Heart left ventricle (tissue), 16 donors: ENCODE measurements at places on chromosomes 11 and 22.

DNA sequence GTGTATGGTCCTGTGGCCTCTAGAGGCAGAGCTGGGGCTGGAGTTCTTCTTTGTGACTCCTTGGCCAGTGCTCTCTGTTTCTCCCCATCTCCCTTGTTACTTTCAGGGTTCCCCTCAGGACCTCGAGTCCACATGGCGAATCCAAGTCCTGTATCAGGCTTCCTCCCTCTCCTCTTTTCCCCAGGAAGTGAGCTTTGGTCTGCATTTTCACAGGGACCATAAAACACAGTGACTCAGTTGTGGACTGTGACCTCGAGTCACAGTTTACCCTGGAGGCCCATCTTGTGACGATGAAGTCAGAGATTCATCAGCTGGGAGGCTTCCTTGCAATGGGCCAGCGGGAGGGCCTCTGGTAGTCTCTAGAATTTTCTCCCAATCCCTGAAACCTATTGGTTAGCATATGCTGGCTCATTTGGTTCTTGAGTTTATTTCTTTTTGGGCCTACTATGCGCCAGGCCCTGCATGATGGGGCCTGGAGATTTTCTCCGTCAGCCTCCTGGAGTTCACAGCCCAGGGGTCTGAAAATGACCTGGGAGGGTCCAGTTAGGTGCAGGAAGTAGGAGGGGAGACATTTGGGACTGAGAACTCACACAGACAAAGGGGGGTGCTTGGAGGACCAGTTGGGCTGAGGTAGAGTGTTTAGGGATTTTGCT is 100.8 kb downstream of the KIAA1671 start:
- H3K36me3 ChIP-seq = peaks cover 5% of the 10 kb centered on the region
- H3K27me3 ChIP-seq = no peaks in the 10 kb centered on the region
- H3K4me1 ChIP-seq = peaks cover 13% of the 10 kb centered on the region

DNA sequence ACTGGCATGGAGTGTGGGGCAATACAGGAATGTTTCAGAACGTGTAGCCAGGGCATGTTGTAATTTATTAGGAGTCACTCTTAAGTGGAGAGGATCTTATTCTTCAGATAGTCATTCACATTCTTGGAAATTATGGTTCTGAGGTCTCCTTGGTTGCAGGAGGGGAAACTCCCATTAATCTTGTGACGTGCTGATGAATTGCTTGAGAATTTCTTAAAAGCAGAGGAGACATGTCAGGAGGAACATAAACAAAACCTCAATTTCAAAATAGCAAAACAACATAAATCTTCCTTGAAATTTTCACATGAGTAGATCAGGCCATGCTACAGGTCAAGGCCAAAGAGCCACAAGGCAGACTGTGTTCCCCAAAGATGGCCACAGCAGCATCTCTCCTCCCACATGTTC is 50.4 kb downstream of the ADM start:
- H3K4me1 ChIP-seq = peaks cover 8% of the 10 kb centered on the region
- DNase-seq = no peak
- no peak overlapping the region for H3K4me3 ChIP-seq
- no peaks in the 10 kb centered on the region for H3K27me3 ChIP-seq
- no peak overlapping the region for H3K27ac ChIP-seq

- H3K27me3 ChIP-seq = peaks cover 13% of the 10 kb centered on the region
- no peaks in the 10 kb centered on the region for H3K4me1 ChIP-seq
- H3K4me3 ChIP-seq = no peak overlapping the region
- H3K27ac ChIP-seq = no peak overlapping the region
- H3K36me3 ChIP-seq = no peaks in the 10 kb centered on the region
Observed at GRCh38 chr11:69683764-69684333, 8.7 kb upstream of the LTO1 start.

DNA sequence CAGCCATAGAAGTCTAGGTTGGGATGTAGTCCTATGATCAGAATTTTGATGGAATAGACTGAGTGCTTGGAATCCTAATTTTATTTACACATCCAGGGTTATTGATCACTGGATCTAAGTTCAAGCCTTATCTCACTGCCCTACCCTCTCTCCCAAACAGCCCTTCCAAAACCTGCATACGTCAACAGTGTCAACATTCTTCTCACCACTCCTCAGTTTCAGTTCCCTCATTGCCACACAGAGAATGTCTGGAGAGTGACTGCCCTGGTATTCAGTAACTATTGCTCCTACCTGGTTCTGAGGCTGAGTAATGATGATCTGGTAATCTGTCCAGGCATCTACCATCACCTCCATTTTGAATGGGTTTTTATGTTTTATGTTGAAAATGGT is 60.0 kb downstream of the GLYATL1 start:
- no peak overlapping the region for H3K27ac ChIP-seq
- no peak overlapping the region for H3K4me3 ChIP-seq
- no peaks in the 10 kb centered on the region for H3K27me3 ChIP-seq
- no peaks in the 10 kb centered on the region for H3K36me3 ChIP-seq
- DNase-seq = no peak
- no peaks in the 10 kb centered on the region for H3K4me1 ChIP-seq

DNA sequence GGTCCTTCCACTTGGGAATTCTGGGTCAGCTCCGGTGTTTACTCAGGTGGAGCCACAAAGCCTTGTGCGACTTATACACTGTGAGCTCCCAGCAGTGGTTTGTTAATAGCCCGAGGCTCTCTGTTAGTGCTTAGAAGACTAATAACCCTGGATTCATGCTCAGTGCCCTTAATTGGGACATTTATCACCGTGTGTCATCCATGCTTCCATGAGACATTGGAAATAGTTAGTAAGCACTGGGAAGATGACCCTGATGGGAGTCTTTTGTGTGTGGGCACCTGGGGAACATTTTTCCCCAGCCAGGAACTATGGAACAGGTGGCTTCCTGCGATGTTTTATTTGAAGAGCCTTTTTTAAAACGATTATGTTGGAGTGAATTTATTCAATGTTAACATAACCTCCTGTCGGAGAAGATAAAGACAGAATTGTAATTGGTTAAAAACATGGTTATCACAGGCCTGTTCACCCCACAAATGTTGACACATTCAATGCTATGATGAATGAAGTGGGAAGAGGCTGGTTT is 188.9 kb downstream of the MYO18B start:
- H3K27ac ChIP-seq = no peak overlapping the region
- no peaks in the 10 kb centered on the region for H3K36me3 ChIP-seq
- no peaks in the 10 kb centered on the region for H3K27me3 ChIP-seq
- no peaks in the 10 kb centered on the region for H3K4me1 ChIP-seq

DNA sequence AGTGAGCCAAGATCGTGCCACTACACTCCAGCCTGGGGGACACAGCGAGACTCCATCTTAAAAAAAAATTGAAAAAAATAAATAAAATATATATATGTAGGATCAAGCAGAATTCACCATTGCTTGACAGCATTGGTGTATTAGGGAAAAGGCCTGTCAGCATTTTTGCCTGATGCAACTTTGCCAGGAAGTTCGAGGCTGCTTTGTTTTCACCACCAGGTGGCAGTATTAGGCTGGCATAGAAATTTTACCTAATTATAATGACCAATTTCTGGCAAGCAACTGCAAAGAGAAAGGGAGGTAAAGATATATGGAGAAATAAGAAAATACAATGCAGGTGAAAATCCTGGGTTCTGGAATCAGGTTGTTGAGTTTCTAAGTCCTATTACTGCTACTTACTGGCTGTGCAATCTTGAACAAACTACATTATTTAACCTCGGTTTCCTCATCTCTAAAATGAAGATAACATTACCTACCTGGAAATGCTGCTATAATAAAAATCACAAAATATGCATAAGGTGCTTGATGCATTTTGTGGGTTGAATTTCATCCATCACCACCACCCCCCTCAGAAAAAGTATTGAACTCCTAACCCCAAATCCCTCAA is 24.7 kb downstream of the LAYN start:
- peak; percentile 52 for DNase-seq
- peaks cover 12% of the 10 kb centered on the region for H3K4me1 ChIP-seq
- H3K36me3 ChIP-seq = no peaks in the 10 kb centered on the region
- no peak overlapping the region for H3K27ac ChIP-seq
- H3K4me3 ChIP-seq = no peak overlapping the region

DNA sequence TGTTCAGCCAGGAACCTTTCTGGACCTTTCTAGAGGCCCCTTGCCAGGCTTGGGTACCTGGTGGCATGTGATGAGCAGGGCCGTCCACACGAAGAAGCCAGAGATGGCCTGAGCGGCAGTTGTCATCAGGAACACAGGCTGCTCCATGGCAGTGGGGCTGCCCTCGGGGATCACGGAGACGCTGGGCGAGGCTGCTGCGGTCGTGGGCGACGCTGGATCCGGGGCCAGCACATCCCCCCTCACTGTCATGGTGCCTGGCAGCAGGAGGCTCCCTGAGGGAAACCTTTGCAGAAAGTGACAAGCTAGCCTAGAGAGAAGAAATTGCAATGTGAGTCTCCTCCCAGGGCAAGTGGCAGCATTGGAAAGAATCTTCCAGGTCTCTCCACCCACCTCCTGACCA is 25.1 kb downstream of the TMEM184B start:
- DNase-seq = no peak
- peak overlapping the region; percentile 55 for H3K27ac ChIP-seq
- no peak overlapping the region for H3K4me3 ChIP-seq
- H3K27me3 ChIP-seq = no peaks in the 10 kb centered on the region
- peaks cover 15% of the 10 kb centered on the region for H3K4me1 ChIP-seq

DNA sequence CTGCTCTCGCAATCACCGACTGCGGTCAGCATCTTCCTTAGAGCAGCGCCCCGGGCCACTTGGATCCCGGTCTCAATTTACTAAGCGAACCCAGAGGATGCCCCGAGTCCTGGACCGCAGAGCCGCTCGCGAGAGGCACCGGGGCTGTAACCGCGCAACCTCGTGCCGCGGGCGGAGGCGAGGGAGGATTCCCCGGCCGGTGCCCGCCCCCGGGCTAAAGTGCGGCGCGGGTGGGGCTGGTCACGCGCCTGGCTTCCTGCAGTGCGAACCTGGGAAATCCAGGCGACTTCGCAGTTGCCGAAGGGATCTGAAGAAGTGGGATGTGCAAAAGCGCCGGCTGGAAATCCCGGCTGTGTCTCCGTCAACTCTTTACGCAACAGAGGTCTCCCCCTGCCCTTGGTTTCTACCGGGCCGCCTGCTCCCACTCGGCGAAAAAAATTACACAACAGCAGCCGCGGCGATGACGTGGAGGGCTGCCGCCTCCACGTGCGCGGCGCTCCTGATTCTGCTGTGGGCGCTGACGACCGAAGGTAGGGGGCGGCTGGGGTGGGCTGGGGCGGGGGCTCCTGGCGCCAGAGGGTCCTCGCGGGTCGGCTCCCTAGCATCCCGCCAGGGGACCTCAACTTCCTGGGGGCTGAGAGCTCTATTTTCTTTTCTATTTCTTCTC is at the start of gene NCR3LG1:
NCR3LG1 (plus strand) TSS at position 291 of the 667 bp plus-strand sequence; CDS start at position 461, 170 bp downstream.
- peak within 1 kb of the TSS; percentile 73 for H3K4me3 ChIP-seq
- DNase-seq = peak; percentile 50
- H3K36me3 ChIP-seq = no peaks in the 10 kb centered on the region

DNA sequence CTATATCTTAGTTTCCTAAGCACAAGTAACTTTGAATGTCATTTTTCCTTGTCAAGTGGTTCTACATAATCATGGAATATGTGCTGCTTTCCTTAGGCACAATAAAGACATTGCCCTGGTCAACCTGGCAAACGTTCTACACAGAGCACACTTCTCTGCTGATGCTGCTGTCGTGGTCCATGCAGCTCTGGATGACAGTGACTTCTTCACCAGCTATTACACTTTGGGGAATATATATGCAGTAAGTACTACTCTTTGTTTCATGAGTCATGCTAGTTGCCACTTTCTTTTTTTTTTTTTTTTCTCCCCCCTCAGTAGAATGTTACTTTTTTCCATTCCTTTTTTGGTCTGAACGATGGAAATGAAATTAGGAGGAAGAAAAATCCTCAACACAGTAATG is 38.5 kb downstream of the TTC17 start:
- H3K4me1 ChIP-seq = no peaks in the 10 kb centered on the region
- no peaks in the 10 kb centered on the region for H3K27me3 ChIP-seq
- no peak for DNase-seq
- peaks cover 99% of the 10 kb centered on the region for H3K36me3 ChIP-seq
- no peak overlapping the region for H3K4me3 ChIP-seq

DNA sequence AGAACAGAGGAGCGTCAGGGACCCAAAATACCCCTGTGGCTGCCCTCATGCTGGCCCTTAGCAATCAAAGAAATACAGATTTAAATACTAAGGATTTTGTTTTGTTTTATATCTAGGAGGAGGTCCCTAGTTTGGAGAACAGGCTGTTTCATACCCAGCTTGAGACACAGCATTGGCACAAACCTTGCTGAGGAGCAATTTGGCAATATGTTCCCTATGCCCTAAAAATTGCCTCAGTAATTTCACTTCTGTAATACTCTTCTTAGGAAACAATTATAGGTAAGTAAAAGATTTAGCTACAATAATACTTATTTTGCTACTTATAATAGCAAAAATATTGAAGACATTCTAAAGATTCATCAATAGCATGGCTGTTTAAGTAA is 37.0 kb downstream of the TSKU start:
- H3K27ac ChIP-seq = peak overlapping the region; percentile 24
- H3K4me1 ChIP-seq = peaks cover 7% of the 10 kb centered on the region
- no peak overlapping the region for H3K4me3 ChIP-seq
- no peak for DNase-seq
- H3K36me3 ChIP-seq = no peaks in the 10 kb centered on the region

GRCh38 chr22:49951986-49952896 is 8.3 kb upstream of the PIM3 start:
- no peak overlapping the region for H3K4me3 ChIP-seq
- DNase-seq = no peak
- H3K36me3 ChIP-seq = no peaks in the 10 kb centered on the region
- no peak overlapping the region for H3K27ac ChIP-seq
- H3K4me1 ChIP-seq = peaks cover 33% of the 10 kb centered on the region
